Activated CD4-positive, alpha-beta memory T cell treated with anti-CD3 and anti-CD28 coated beads, Interleukin-2, amount 10 ng/mL, durations not matched to agents 7 days and 5 days (primary cell): ENCODE measurements at places on chromosomes 4 and X.

DNA sequence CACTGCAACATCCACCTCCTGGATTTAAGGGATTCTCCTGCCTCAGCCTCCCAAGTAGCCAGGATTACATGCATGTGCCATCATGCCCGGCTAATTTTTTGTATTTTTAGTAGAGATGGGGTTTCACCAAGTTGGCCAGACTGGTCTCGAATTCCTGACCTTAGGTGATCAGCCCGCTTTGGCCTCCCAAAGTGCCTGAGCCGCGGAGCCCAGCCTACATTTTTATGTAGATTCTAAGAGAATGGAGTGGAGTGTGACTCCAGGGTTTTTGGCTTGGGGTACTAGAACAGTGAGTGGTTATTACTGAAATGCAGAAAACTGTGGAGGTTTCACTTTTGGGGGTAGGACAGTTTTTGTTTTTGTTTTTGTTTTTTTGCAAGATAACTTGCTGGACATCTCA, 806.0 kb downstream of the ADGRL3 start:
- DNase-seq = no peak

DNA sequence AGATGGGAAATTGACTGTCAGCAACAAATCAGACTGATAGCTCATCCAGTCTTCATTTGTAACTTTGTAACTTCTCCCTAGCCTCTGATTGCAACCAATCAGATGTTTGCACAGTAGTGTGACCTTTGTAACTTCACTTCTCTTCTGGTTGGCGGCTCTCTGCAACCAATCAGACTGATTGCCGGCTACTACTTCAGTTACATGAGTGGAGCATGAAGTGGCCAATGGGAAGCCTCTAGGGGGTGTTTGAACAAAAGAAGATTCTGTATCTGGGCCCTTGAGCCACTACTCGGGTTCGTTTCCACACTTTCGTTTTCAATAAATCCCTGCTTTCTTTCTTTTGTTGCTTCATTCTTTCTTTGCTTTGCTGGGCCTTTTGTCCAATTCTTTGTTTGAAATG, 1285.8 kb downstream of the TECRL start:
- no peak for DNase-seq

- DNase-seq = no peak
These were observed 94.4 kb downstream of the NWD2 start for GRCh38 chr4:37338972-37339371.

GRCh38 chr4:90234916-90235547, 107.8 kb downstream of the CCSER1 start:
- no peak for DNase-seq

DNA sequence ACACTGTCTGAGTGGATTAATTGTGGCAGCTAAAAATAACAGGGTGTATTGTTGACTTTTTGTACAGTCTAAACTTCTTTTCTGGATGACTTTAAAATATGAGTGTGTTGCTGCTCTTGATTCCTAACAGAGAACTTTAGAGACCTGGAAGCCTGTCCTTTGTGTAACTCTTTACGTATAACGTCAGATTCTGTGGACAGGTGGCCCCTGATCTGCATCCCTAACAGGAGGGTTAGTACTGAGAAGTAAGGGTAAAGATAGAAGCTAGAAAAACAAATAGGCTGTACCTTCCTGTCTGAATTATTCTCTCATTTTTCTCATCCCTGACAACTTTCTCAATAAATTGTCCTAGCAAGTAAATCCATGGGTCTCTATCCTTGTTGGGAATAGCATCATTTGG, 105.7 kb upstream of the LIMCH1 start:
- DNase-seq = no peak

DNA sequence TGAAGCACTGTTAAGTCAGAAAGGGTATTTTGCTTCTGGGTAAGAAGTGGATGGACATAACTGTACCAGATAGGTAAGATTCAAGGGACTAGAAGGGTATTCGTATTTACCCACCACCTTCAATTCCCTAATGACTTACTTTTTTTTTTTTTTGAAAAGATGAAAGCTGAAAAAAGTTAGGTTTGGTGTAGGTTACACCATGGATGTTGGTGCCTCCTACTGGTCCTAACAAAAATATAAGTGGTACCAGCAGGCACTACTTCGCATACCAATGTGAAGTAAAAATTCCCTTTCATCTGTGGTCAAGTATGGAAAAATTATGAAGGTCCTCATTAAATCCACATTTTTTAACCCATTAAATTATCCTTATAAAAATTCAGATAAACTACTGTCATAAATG, 7.2 kb downstream of the ANKRD17 start:
- DNase-seq = no peak

GRCh38 chr4:177118596-177118995, 191.1 kb upstream of the NEIL3 start:
- no peak for DNase-seq

- DNase-seq = no peak
These were observed 48.8 kb downstream of the MAP7D2 start for GRCh38 chrX:20067709-20068561.

GRCh38 chr4:36385951-36386571, 104.6 kb downstream of the DTHD1 start:
- DNase-seq = peak; percentile 57

DNA sequence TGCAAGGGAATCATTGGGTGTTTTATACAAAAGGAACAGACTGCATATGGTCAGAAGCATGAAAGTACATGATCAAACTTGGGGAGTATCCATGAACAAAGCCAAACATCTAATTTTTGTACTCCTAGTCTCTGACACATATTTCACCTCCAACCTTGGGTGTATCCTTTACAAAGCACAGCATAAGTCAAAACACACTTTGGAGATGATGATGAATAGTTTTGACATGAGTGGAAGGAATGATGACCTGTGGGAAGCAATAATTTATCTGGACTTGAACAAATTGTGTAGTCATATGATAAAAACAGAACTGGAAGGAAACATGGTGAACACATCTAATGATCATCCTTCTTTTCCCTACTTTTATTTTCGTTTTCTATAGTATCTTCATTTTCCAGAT, 108.7 kb upstream of the PLS3 start:
- no peak for DNase-seq

GRCh38 chr4:169241464-169241863, 29.3 kb downstream of the SH3RF1 start:
- no peak for DNase-seq

GRCh38 chrX:118536687-118537461, 41.3 kb downstream of the DOCK11 start:
- DNase-seq = peak; percentile 60

DNA sequence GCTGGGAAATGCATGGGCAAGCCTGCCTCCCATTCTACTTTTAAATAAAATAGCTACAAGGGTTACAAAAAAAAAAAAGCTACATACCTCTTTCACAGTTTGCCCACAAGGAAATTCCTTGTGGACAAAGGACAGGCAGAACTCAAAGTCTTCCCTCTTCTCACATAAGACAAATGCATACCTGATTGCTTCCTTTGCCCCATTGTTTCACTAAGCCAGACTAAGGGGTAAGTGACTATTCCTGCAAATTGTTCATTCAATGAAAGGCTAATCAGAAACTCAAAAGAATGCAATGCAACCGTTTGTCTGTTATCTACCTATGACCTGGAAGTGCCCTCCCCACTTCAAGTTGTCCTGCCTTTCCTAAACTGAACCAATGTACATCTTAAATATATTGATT, 780.6 kb downstream of the FAM133A start:
- DNase-seq = no peak

- no peak for DNase-seq
These were observed 5.0 kb downstream of the CENPU start for GRCh38 chr4:184728858-184729257.

DNA sequence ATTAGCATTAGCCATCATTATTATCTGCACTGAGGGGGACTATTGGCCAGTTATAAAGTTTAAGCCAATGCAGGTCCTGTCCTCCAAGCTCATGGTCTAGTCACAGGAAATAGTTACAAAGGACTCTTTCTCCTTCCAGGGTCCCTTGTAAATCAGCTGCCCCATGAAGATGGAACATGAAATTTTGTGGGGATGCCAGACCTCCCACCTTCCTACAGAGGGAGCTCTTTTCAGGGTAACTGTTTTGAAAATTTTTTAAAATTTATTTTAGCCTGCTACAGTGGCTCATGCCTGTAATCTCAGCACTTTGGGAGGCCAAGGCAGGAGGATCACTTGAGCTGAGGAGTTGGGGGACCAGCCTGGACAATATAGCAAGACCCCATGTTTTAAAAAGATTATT, 124.4 kb upstream of the SLC34A2 start:
- DNase-seq = no peak

DNA sequence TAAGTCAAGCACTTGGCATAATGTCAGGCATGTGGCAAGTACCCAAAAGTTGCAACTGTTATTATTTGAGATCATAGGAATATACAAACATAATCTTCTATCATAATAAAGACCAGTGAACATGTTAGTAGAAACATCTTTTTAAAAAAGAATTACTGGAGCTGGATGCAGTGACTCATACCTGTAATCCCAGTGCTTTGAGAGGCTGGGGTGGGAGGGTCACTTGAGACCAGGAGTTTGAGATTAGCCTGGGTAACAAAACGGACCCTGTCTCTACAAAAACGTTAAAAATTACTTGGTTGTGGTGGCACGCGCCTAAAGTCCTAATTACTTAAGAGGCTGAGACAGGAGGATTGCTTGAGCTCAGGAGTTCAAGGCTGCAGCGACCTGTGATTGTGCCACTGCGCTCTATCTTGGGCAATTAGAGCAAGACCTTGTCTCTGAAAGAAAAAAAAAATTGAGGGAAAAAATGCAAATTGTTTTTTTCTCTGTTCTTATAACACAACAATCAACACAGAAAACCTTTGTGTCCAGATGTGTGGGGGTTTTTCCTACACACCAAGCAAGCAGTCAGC, 284.3 kb downstream of the ARHGAP10 start:
- no peak for DNase-seq

DNA sequence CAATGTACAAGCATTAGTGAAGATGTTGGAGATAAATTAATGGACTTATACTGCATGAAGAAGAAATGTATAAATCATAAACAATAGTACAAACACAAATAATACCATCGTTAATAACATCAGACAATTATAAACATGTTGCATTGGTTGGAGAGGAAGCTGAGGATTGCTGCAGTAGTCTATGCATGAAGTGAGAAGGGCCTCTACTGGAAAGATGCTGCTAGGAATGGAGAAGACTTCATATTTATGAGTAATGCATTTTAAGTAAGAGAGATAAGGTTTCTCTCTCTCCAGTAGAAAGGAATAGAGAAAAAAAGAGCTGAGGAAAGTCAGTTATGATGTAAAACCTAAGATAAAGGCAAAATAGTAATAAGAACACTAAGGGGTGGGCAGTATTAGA, 247.8 kb downstream of the GRID2 start:
- no peak for DNase-seq
